ENCODE measurements at places on chromosomes 3 and 15.

DNA sequence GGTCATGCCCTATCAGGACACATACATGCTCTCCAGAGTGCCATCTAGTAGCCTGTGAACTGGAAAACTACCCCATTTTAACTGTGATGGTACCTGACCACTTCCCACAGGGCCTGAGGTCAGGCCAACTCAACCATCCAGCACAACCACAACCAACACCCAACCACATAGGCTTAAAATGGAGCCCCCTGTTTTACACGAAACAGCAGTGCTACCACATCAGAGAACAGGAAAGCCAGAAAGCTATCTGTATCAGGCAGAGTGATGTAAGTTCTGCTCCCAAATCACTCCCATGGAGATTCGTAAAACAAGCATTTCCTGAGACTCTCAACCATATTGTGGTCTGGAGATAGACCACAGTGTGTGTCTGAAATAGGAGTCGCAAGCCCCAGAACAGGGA, 1017.3 kb upstream of the EPHA6 start:
- no peak for DNase-seq

- DNase-seq = peak; percentile 44
These were observed 48.8 kb downstream of the STARD5 start for GRCh38 chr15:81274931-81275707.

DNA sequence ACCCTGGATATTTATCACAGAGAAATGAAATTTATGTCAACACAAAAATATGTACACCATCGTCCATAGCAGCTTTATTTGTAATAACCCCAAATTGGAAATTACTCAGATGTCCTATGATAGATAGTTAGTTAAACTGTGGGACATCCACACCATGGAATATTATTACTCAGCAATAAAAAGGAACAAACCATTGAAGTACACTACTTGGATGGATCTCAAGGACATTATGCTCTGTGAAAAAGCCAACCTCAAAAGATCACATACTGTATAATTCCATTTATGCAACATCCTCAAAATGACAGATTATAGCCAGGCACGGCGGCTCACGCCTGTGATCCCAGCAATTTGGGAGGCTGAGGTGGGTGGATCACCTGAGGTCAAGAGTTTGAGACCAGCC, 113.3 kb downstream of the PGPEP1L start:
- DNase-seq = no peak

DNA sequence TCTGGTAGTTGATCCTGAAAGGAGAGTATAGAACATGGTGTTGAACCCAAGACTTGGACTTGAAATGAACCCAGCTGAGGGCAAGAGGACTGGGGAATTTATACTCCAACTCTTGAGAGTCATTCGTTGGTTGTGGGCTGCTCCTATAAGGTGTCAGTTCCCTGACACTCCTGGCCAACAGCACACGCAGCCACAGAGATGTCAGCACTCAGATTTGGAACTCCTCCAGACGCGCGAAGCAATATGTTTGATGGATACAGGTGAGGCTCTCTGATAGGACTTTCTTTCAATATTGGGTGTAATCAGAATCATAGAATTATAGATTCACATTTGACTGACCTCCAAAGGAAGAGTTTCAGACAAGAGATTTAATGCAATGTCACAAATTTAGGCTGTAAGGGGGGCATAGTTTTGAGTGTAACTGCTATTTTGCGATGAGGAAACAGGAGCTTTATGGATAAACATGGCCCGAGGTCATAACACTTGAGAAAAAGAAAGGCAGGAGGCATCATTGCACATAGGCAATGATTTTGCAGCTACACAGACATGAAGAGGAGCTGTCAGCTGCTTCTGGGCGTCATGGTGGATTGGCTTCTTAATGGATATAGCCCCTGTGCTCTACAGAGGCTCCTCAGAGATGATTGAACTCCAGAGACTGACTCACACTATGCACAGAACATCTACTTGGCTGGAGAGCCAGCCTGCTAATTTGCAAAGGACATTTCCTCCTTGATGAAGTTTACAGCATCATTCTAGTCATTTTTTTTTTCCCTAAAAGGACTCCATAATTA, 569.2 kb upstream of the RGMA start:
- DNase-seq = no peak

DNA sequence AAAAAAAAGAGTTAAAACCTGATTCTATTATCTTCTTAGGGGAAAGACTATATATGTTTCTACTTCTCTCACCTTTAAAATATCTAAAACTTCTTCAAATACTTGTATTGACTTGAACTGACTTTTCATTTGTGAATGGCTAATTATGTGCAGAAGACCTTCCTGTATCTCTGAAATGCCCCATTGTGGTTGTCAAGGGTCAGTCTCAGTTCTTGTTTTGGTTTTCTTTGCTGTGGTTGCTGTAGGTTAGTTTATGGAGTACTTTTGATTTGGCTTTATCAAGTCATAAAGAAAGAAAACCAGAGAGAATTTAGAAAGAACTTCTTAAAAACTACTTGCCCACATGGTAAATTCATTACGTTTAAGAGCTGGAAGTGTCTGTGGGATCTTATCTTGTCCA, 345.3 kb upstream of the POU1F1 start:
- DNase-seq = no peak

DNA sequence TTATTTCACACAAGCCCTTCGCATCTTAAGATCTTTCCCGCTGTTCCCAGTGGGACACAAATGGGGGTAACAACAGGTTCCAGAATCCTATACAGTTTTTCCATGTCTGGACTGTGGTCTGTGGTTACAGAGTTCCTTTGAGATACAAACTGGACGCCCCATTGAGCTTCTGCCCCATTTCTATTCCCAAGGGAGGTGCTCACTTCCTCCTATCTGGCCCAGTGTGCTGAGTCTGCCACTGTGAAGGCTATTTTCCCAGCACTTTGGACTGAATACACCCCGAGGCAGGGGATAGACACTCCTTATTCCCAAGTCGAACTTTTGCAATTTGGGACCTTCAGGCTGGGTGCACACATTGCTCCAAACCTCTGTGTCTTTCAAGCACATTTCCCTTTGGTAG, 44.0 kb downstream of the MESD start:
- no peak for DNase-seq

DNA sequence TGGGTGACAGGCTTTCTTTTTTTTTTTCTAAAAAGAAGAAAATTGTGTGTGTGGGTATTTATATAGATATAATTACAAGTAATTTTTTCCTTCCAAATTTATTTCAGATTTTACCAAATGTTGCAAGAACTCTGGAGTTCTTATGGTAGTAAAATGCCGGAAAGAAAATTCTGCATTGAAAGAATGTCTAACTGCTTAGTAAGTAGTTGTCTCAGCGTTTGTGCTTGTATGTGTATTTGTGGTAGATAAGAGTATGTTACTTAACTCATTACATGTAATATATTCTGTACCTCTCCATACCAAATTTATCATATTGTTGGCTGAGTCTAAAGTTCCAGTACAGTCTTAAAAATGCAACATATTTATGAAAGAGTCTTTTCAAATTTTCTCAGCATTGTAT, 32.3 kb upstream of the ZCWPW2 start:
- no peak for DNase-seq

DNA sequence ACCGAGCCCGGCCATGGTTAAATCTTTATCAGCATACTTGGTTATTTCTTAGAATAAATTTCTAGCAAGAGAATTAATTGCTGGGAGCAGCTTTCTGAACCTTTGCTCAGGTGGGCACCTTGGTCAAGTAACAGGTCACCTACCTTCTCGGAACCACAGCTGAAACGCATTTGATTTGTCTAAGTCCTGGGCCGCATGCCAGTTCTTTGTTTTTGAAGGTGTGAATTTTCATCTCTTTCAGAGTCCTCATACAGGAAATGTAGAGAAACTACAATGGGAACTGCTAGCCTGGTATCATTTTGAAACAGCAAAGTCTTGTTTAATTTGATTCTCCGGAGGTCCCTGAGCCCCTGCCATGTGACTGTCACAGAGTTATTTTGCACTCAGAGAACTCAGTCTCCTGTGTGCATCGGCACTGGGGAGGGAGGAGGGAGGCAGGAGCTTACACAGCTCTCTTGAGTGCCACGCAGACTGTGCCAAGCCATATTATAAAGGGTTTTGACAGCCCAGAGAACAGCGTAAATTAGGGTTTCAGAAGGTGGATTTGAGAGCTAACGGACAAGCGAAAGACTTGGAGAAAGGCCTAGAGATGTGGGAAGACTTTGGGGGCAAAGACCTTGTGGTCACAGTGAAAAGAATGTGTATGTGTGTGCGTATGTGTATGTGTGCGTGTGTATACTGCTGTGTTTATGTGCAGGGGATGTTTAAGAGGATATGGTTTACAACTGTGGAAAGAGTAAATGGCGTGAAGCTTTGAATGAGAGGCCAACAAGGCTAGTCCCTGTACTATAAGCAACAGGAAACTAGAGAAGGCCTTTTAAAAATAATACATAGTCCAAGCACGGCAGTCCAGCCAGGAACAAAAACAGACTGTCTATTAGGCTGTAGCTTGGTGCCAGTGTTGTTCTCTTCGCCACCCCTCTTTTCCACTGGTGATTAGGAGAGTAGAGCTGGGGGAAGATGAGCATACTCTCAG, 61.8 kb upstream of the ATP13A3 start:
- no peak for DNase-seq

GRCh38 chr15:44160796-44161195, 34.3 kb downstream of the FRMD5 start:
- DNase-seq = no peak

- DNase-seq = no peak
These were observed 1.7 kb downstream of the KNL1 start for GRCh38 chr15:40595773-40596172.

GRCh38 chr15:95865330-95865739, 465.2 kb upstream of the NR2F2 start:
- DNase-seq = no peak

DNA sequence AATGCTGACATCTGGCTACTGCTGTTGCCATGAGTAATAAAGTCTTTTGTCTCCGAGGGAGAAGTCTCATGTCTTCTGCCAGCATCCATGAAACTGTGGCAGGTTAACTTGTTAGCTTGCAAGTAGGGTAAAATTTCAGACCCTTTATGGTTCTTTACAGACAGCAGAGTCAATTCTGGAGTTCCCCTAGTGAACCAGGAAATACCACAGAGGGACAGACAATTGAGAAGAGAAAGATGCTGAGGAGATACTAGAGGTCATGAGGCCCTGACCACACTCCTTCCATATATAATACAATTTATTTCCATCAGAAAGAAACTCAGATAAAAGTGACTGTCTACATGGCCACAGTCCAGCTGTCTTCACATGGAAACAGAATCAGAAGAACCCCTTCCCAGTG, 38.1 kb downstream of the NMNAT3 start:
- no peak for DNase-seq

- no peak for DNase-seq
These were observed 22.2 kb upstream of the BLM start for GRCh38 chr15:90694987-90695386.

DNA sequence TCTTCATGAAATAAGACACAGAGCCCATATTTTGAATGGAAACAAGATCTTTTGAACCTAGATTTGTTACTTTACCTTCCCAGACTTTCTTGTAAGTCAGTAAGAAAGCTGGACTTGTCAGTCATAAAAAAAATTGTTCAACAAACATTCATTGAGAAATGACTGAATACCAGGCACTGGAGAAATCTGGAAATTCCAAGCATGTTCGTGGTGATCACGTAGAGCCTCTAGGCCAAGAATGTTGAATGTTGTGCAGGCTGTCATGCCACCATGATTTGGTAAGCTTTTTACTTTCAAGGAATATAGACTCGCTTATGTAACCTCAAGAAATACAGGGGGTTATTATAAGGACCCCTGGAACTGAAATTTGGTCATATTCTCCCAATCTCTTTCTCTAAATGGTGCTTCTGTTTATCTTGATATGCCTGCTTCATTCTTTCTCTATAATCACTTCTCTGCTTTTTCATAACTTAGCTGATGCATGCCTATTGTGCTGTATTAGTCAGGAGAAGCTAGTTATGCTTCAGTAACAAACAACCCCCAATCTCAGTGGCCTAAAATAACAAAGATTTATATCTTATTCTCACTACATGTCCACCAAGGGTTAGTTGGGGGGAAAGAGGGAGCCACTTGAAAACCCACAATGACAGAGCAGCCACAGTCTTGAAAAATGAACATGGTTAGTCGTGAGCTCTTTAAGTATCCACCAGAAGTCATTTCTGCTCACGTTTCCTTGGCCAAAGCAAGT, 3.4 kb upstream of the TPM1 start:
- no peak for DNase-seq

DNA sequence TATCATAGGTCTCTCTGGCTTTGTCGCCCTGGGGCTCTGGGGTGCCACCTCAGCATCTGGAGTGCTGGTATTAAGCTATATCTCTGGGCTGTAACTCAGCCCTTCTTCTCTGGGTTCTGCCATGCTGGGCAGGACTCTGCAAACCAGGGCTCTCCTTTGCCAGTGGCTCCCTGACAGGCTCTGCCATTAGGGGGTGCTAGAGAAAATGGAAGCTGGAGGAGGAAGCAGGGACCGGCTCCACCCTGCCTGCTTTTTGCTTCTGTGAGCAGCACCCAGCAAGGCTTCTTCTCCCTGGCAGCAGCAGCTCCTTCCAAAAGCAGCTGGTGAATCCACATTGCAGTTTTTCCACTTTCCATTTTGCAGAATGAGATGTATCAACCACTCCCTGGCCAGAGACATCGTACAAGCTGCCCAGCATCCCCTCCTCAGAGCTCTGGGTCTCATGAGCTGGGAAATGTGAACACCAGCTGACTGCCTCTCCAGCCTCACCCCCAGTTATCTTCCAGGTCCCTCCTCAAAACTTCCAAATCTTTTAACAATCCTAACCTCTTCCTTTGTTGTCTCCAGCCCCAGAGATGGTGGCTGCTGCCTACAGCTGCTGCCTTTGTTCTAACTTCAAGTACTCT, 165.0 kb downstream of the ABHD5 start:
- DNase-seq = no peak

GRCh38 chr15:68204776-68205557, at the start of gene CALML4:
CALML4 (minus strand) TSS chr15:68205332; CDS start chr15:68205247, 85 bp downstream.
- peak; percentile 16 for DNase-seq

- no peak for DNase-seq
These were observed 34.5 kb downstream of the IL17RD start for GRCh38 chr3:57130571-57131209.

DNA sequence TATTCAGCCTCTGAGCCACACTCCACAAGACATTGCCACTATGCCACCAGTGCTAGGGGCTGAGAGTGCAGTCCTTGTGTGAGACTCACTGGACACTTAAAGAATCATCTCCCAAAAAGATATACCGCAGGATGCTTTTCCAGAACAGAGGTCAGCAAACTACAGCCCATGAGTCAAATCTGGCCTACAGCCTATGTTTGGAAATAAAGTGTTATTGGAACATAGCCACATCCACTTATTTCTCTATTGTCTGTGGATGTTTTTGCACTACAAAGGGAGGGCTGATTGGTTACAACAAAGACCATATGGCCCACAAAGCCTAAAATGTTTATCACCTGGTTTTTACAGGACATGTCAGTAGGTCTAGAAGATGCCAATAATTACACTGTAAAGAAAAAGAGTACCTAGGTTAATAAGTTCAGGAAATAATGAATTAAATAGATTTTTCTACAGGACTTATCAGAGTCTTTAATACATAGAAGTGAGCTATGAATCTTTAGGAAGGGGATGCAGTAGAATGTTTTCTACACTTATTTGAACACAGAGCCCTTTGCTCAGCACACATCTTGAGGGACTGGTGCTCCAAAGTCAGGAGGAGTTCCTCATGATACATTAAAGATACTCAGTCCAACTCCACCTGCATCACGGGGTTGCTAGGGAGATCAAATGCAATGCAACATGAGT, 26.3 kb downstream of the SRGAP3 start:
- no peak for DNase-seq
